ENCODE measurements at places on chromosomes 16 and 17. TPM values are rescaled to one million over a fixed set of nuclear protein-coding genes. Genes with fewer than 3 reads are reported as not detected.

The CLEC18C gene
- total RNA-seq, result 32.6 TPM

The CD300E gene
- 1.1 TPM for total RNA-seq

The FBXW10 gene
- total RNA-seq, result 0.18 TPM

The KRTAP4-1 gene
- total RNA-seq, result not detected

The FAM83G gene
- total RNA-seq, result 10.3 TPM
